ENCODE measurements at places on chromosomes 7 and 10.

DNA sequence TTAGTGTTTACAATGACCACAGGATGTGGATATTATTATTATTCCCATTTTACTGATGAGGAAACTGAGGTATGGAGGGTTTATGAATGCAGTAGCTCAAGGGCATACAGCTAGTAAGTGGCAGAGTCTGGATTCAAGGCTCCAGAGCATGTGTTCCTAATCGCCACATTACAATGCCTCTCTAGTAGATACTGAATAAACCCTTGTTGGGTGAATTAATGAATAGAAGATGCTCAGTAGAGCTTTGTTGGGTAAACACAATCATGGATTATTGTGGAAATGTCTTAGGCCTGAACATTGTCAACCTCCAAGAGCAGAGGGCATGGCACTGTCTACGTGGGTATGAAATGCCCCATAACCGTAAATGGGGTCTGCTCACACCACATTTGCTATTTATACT is 545.3 kb downstream of the LRMDA start:
- DNase-seq: no peak

GRCh38 chr10:123413353-123413752 is 252.8 kb upstream of the GPR26 start:
- no peak for DNase-seq

DNA sequence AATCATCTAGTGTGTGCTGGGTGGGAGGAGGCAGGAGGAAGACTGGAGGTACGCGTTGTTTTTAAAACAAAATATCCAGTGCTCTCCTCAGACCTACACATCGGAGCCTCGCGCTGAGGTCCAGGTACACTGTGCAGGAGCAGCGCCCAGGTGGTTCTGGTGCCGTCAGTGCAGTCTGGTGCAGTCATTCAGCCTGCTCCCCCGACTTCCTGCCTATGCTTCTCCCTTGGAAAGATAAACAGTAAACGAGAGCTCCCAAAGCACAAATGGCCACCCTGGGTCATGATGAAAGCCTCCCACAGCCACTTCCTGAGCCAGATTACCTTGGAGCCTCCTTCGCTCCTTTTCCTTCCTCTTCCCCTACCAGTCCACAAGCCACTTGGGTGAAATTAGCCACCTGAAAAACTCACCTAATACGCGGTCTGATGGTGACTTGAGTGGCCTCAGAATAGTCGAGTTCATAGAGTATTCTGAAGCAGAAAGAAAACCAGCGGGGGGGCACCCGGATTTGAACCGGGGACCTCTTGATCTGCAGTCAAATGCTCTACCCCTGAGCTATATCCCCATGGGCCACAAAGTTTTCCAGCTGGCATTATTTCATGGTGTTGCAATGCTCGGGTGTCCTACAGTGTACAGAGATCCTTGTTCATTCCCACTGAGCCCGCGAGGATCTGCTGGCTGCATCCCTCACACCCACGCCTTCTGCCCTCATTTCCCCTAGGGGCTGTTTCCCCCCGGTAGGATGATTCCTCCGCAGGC is 82.5 kb downstream of the ZNF467 start:
- peak; percentile 64 for DNase-seq

- no peak for DNase-seq
Observed at GRCh38 chr10:74103560-74104258, 46.9 kb downstream of the AP3M1 start.

GRCh38 chr7:122457325-122457724 is 152.8 kb upstream of the FEZF1 start:
- no peak for DNase-seq

- DNase-seq: peak; percentile 57
Observed at GRCh38 chr10:4708123-4708759, 117.8 kb upstream of the AKR1E2 start.

DNA sequence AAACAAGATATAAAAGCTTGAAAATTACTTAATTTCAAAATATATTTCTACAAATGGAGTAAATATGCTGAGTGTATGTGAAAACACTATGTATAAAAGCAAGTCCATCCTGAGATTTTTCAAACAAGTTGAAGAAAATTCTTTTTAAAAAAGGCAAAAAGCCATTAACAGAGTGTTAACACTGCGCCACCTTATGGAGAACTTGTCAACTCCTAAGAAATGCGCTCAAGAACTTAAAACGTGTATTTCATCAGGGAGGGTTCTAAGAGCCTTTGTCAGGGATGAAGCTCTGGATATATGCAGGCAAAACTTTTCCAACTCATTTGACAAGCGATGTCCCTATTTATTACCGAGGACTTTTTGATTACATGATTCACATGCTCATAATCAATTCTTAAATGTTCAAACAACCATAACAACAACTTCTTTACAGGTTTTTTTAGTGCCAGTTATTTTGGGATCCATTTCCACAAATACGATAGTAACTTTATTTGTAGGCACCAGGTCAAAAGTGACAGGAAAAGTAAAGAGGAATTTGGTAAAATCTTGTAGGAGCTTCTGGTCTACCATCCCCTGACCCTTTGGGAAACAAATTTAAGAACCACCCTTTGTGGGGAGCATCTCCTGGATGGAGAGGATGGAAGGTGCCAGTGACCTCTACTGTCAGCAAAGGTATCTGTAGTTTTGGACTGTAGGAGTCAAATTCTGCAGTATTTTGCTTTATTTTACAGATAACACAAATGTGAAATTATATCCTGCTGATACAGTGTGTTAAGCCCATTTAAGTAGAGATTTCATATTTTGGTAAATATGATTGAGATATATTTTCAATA is 23.2 kb downstream of the CALCR start:
- DNase-seq: no peak

DNA sequence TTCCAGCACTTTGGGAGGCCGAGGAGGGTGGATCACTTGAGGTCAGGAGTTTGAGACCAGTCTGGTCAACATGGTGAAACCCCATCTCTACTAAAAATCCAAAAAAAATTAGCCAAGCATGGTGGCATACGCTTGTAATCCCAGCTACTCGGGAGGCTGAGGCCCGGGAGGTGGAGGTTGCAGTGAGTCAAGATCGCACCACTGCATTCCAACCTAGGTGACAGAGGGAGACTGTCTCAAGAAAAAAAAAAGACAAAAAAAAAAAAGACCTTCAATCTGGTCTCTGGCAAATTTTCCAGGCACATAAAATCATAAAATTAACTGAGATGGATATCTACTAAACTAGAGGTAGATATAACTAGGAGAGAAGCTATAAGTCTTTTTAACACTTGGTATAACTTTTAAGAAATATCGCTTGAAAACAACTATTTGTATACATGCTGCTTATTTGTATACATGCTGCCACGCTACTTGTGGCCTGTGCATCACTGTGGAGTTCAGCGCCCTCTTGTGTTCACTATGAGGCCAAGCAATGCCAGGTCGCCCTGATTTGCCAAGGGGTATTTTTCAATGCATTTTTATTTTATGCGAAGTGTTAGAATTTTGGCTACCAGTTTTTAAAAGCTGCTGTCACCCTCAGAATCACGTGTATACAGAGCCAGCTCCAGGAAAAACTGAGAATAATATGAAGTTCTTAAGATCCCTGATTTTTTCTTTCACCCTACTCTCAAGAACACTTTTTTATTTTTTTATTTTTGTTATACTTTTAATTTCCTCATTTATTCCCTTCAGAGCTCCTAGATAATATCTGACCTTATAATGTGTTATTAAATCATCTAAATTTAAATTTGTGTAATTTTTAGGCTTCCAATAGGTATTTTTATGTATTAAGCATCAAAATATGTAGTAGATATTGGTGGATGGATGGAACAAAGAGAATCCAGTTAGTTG is 26.7 kb downstream of the CYCS start:
- DNase-seq: peak; percentile 70

DNA sequence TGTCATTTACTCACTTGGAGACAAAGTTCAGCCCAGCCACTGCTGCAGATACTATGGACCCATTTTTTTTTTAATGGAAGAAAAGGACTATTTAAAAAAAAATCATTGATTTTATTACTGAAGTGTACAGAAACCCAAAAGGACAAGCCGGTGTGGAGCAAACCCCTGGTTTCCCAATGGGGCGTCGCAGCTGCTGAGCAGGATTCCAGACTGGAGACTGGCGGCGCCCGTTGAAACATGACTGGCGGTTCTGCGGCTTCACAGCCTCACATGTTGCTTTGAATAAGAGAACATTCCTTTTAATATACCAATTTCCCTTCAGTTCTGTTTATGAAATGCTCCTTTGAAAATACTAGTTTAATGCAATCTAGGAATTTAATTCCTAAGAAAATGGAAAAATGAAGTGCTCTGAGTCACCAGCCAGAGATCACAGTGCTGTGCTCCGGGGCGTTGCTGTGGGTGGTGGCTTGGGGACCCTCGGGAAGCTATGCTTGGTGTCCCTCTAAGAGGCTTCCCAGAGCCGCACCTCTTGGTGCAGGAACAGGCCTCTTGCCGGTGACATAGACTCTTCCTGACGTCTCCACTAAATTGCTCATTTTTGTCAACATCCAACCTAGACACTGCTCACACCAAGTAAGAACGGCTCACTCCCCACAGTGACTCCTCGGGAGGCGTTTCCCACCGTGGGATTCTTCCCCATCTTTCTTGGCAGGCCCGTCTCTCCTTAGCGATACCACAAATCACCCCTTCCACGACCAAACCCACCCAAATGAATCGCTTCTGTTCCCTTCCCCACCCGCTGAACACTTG is 12.0 kb upstream of the VIPR2 start:
- no peak for DNase-seq

DNA sequence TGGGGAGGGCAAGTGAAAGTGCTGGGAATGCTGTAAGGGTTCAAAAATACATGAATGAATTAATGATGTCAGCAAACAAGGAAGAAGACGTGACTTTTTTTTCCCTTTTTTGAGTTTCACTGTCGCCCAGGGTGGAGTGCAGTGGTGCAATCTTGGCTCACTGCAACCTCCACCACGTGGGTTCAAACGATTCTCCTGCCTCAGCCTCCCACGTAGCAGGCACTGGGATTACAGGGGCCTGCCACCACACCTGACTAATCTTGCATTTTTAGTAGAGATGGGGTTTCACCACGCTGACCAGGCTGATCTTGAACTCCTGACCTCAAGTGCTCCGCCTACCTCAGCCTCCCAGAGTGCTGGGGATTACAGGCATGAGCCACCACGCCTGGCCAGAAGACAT is 30.0 kb downstream of the DENND10 start:
- peak; percentile 78 for DNase-seq

GRCh38 chr10:32937911-32938424 is 20.1 kb downstream of the ITGB1 start:
- no peak for DNase-seq

GRCh38 chr7:113085781-113086390 is 741 bp downstream of the GPR85 start:
- DNase-seq: no peak

DNA sequence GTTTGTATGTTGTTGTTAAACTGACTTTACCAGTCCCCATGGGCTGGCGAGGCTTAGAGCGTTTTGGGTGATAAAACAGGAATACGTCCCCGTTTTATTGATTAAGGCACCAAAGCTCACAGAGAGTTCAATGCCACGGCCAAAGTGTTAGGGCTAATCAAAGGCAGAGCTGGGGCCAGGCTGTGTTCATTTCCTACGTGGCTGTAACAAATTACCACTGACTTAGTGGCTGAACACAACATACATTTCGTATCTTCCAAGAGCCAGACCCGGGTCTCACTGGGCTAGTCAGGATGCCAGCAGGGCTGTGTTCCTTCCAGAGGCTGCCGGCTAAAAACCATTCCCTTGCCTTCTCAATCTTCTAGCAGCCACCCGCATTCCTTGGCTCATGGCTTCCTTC is 94.4 kb upstream of the HABP2 start:
- no peak for DNase-seq

DNA sequence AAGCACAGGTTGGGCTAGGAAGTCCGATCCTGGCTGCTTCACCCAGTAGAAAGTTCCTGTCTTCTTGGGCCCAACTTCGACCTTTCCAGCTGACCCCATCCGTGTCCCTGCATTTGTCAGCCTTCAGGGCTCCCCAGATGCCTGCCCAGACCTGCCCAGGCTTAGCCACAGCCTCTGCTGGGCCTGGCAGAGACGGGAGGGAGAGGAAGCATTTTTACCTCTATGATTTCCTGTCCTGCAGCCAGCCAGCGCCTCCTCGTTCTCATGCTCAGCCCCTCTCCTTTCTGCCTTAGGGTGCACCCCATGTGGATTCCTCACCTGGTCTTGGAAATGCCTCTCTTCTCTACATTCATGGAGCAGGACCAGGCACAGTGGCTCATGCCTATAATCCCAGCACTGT is 3.7 kb downstream of the METTL27 start:
- DNase-seq: no peak

DNA sequence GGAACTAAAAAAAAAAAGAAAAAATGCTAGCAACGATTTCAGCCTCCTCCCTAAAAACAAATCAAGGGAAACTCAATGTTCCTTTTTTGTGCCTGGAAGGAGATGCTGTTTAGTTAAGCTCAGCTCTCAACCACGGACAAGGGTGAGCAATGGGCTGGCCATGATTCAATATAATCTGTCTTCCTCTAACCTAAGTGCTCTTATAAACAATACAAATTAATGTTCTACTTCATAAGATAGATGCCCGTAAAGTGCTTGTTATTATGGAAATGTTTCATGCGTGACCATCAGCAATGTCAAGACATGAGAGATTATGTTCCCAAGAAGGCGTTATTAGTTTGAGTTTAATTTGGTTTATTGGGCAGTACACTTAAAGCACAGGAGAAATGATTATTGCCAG is 320.3 kb downstream of the SFMBT2 start:
- DNase-seq: no peak

DNA sequence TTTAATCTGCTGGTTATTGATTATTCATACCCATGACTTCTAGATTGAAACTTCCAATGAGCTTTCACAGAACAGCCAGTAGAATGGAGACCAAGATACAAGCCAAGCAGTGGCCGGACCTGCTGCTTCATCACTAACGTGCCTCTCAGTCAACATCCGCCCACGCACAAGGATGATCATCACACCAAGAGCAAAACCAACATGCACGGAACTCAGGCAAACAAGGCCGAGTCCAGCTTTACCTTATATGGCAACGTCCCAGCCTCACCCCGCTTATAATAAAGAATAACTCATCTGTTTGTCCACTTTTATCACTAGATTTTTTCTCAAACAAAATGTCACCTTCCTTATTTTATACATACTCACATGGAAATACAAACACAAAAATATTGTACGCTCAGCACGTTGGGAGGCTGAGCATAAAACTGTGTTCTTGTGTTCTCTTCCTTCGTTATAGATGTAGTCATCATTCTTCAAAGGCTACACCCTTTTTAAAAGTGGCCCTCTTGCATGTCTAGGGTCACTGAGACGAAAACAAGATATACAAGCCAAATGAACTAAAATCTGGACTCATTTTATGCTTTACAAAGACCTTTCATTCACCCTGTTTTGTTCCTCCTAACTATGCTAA is 122.7 kb downstream of the SFMBT2 start:
- DNase-seq: no peak

GRCh38 chr10:46550795-46551700 is 5.4 kb downstream of the GPRIN2 start:
- peak; percentile 22 for DNase-seq
